Central memory CD4-positive, alpha-beta T cell (primary cell): ENCODE measurements at places on chromosomes 2 and 18.

DNA sequence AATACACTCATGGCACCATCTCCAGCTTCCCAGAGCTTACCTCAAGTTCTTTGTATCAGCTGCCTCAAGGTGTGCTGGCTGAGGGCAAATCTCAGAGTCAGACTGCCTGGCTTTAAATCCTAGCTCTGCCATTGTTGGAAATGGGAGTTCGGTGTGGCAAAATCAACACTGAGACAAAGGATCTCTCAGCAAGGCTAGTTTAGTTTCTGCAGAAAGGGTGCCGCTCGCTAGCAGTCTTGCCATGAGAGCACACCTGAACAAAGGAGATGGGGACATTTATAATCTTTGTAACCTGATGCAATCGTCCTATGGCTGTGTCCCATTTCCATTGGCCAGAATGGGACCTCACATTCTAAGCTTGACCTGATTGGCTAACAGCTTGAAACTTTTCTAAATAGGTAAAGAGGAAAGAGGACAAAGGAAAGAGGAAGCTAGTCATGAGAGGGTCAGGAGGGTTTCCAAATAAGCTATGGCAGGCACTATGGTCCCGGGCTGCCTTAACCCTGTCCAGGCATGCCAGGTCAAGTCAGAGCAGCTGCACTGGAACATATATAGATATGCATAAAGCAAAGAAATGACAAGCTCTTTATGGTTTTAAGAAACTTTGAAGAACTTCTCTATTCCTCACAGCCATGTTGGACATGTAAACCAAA is 4.3 kb upstream of the UBE2F start:
- no peak for DNase-seq

GRCh38 chr18:8928847-8929780 is 173.4 kb upstream of the NDUFV2 start:
- no peak for DNase-seq

- DNase-seq = no peak
Observed at GRCh38 chr2:216678813-216679657, 16.3 kb downstream of the IGFBP5 start.

GRCh38 chr2:239731422-239731821 is 293.7 kb downstream of the NDUFA10 start:
- DNase-seq = no peak

DNA sequence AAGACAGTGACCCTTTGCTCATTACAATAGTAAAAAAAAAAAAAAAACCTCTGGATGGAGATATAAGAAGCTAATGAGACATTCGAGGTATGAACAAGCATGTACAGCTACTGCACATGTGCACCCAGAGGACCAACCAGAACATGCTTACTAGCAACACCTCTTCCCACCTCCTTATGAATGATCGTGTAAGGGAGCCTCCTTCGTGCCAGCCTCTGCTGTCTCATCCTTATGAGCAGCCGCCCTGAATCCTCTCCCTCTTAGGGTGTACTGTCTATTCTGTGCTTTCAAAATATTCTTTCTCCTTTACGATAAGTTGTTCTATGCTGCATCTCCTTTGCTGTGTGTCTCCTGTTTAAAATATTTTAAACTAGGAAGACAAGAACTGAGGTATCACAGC is 91.4 kb upstream of the ACSL3 start:
- no peak for DNase-seq
